ENCODE measurements at places on chromosomes 2 and 18.

DNA sequence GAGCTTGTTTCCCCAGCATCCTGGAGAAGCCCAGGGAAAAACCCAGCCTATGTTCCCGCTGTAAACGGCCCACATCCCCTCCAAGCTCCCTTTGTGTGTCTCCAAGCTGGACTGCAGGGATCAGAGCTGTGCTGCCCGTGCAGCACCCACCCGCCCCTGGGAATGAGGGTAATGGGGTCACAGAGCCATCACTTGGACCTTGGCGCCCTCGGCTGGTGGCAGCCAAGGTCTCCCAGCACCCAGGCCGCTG, 670 bp upstream of the INPP5D start:
- no peak for DNase-seq

- DNase-seq: no peak
These were observed 54.9 kb downstream of the EDAR start for GRCh38 chr2:108934151-108934550.

DNA sequence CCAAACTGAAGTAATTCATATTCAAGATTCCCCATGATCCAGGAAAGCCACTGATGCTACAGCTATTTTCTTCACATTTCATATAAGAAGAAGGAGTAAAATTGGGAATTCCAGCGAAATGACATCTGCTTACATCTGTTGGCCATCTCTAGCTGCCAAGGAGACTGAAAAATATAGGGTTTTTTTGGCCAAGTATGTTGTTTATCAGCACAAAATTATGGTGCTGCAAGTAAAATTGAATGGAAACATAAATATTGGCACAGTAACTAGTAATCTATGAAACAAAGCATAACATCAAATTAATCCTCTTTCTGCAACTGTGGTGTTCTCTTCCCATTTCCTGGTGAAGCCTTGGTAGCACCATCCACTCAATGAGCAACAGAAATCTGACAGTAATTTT, 649.5 kb upstream of the ZNF804A start:
- no peak for DNase-seq

GRCh38 chr2:100833331-100833730, 13.4 kb downstream of the NPAS2 start:
- no peak for DNase-seq

- DNase-seq: peak; percentile 36
These were observed 65.2 kb downstream of the ZEB2 start for GRCh38 chr2:144454466-144455287.

DNA sequence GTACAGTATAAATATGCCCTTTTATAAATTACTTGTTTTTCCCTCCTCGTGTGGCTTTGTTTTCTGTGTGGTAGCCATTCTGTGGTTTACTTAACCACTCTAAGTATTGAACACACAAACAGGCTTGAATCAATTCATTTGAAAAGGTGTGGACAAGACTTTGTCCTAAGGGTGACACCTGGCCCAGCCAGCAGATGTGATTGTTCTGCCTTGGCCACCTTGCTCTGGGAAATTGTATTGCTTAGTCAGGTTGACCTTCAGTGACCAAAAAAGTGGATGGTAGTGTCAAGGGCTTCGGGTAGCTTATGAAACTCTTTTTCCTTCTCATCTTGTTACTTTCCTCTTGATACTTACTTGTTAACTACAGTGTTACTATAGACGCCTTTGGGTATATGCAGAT, 61.9 kb downstream of the DGKD start:
- peak; percentile 2 for DNase-seq

DNA sequence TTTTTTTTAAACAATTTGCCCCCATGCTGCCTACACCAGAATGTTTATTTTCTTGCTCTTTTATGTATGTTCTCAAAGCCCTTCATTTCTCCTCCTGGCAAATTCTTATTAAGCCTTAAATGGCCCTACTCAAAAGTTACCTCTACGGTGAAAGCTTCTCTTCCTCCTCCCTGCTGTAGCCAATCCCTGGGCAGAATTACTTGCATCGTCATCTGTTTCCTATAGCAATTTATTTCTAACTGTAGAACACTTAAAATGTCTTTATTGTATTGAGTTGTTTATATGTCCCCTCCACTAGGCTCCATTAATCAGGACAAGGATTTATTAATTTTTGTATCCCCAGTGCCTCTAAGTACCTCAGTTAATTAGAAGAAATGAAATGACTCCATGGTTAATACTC, 2.5 kb upstream of the RAD51AP2 start:
- DNase-seq: no peak

- no peak for DNase-seq
These were observed 211.0 kb downstream of the CTNNA2 start for GRCh38 chr2:79723830-79724229.

DNA sequence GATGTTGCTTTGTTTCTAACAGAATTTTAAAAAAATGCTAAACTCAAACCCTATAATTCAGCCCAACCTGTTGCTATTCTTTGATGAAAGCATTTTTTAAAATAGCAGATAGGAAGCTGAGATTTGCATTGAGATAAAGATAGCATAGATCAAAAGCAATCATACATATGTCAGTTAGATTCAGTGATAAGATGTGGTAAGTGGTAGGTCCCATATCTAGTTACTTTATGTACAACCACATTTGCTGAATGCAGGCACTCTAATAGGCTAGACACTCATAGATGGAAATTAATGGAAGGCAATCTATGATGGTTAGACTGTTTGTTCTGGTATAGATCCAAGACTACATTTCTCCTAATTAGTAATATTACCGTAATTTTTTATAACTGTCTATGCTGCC, 27.2 kb upstream of the C1D start:
- no peak for DNase-seq

GRCh38 chr2:86087936-86088850, 17.5 kb downstream of the POLR1A start:
- no peak for DNase-seq
